ENCODE measurements at places on chromosomes 1 and 21. TPM values are rescaled to one million over a fixed set of nuclear protein-coding genes. Genes with fewer than 3 reads are reported as not detected.

DNA sequence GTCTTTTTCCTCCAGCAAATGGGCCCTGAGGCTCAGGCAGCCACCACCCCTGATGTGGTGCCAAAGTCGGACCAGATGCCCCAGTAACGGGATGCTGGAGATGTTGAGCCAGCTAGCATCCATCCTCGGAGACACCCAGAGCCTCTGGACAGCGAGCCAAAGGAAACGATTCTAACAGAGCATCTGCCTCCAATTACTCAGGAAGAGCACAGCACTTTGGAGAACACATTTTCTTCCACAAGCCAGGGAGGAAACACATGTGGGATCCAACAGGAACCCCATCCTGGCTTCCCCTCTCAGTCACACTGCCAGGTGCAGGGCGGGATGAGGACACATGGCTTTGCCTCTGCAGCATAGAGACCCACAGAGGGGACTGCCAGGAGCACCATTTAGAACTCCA, 44.9 kb downstream of the C1orf198 start:
- DNase-seq, result no peak

EFNA1 gene
- 4.1 TPM for total RNA-seq

GRCh38 chr1:145980457-145980994, 15.9 kb downstream of the TXNIP start:
- no peak for DNase-seq

DNA sequence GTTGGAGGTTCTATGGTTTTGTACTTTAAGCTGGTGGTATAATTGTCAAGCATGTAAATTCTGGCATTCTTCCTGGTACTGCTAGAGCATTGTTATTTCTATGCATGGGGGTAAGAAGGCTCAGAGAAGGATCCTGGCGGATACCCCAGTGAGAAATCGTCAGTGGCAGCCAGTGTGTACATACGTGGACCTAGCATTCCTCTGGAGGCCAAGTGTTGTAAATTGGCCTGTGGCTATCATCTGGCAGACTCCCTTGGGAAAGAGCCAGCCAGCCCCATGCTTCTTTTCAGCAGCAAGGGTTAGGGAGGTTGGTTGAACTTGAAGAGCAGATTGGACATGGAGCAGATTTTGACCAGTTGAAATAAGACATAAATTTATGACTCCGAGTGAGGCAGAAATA, 5.2 kb upstream of the AGO3 start:
- peak; percentile 81 for DNase-seq

GRCh38 chr1:178726545-178726944, 1.5 kb downstream of the RALGPS2 start:
- DNase-seq, result no peak

LCE2A gene
- total RNA-seq, result not detected

DNA sequence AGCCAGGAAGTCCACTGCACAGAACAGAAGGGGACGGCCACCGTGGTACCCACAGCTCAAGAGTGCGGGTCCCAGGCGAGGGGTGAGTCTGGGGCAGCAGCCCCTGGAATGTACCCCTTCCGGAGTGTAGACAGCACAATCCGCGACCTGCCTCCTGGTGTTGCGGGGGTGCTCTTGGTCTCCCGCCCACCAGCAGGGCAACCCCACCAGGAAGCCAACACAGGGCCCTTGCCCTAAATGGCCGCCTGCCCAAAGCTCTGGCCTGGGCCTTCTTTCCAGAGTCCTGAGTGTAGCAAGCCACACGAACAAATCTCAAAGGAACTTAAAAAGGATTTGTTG, 1.1 kb upstream of the SLC19A1 start:
- no peak for DNase-seq

CELA2A gene
- total RNA-seq, result not detected

- DNase-seq, result no peak
Observed at GRCh38 chr1:232542633-232543593, 87.0 kb downstream of the SIPA1L2 start.

OR2W3 gene
- 4.0 TPM for total RNA-seq

- DNase-seq, result peak; percentile 31
Observed at GRCh38 chr1:170470121-170470520, 61.8 kb upstream of the GORAB start.

DNA sequence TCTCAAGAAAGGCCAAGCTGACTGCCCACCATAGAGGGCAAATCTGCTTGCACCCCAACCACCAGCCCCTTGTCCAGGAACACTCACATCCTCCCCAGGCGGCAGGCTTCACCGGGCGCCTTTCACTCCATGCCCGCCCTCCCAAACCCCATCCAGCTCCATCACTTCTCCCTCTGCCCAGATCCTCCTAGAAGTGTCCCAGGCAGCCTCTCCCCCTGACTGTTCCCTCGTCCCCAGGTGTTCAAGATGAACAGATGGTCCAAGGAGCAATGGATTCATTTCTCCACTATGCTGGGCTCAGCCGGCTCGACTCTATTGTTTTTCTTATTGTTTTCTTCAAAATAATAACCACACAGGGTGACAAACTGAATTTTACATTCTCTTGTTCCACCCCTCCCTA, 22.1 kb downstream of the S100A6 start:
- DNase-seq, result no peak

IQGAP3 gene
- 20.7 TPM for total RNA-seq

GRCh38 chr1:10033359-10033845, 644 bp downstream of the UBE4B start:
- peak; percentile 9 for DNase-seq

EFNA3 gene
- total RNA-seq, result 0.64 TPM

FCGR3B gene
- total RNA-seq, result not detected

- DNase-seq, result no peak
Observed at GRCh38 chr1:115654125-115654524, 12.4 kb downstream of the VANGL1 start.

- no peak for DNase-seq
Observed at GRCh38 chr1:12506281-12507280, 111.4 kb downstream of the DHRS3 start.

GRCh38 chr21:38223893-38224540, 32.8 kb upstream of the KCNJ15 start:
- peak; percentile 38 for DNase-seq

RAP1GAP gene
- 0.22 TPM for total RNA-seq

- DNase-seq, result no peak
Observed at GRCh38 chr1:203120325-203121153, 7.0 kb upstream of the ADORA1 start.

GBP7 gene
- total RNA-seq, result not detected

ITLN2 gene
- not detected for total RNA-seq

RGS8 gene
- not detected for total RNA-seq

GRCh38 chr1:39936724-39937491, 18.0 kb upstream of the MFSD2A start:
- no peak for DNase-seq

AMY1B gene
- total RNA-seq, result not detected

- no peak for DNase-seq
Observed at GRCh38 chr1:114901814-114902213, 47.2 kb downstream of the SYCP1 start.

OLIG2 gene
- not detected for total RNA-seq

DNA sequence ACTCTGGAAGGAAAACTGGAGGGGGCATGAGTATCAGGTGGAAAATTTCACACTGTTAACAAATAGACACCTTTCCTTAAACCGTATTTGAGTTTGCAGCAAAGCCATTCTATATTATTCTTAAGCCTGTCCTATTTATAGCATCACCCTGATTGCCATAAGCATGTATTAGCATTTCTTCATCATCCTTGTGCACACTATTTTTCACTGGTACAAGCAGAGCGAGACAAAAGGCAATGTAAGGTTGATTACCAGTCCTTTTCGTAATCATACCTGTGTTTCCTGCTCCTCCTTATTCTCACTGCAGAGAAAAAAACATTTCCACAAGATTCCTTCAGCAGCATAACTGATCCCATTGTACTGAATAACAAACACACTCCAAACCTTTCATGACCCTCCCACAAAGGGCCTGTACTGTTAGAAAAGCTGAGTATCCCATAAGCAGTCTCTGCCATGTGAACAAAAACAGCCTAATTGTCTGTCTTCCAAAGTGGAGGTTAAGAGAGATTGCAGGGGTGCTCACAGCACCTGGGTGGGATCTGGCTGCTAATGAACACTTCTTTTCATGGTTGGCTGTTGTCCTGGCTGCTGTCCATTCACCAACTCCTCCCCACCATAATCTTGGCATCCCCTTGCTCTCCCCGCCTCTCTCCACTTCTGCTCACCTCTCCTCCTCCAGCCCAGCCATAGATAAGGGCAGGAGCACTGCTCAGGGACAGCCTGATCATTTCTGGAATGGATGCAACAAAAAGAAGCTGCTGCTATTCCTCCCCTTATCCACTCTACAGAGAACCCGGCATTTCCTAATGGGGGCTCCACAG, 30.4 kb downstream of the VTCN1 start:
- no peak for DNase-seq

DNA sequence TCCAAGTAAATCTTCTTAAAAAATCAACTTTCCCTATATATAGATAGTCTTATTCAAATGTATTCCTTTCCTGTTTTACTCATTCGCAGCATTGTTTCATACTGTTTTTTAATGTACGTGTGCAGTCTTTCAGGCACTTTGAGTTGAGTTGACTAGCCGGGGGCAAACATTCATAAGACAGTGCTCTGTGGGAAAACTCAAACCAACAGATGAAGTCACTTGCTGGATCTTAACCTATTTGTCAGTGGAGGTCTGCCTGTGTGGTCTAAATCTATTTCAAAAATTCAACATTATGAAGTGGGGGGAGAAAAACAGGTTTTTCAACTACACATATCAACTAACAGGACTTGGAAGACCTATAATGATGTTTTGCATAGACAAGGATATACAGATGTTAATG, 6.2 kb downstream of the HSD11B1 start:
- DNase-seq, result no peak

SPRR1A gene
- total RNA-seq, result not detected

DNA sequence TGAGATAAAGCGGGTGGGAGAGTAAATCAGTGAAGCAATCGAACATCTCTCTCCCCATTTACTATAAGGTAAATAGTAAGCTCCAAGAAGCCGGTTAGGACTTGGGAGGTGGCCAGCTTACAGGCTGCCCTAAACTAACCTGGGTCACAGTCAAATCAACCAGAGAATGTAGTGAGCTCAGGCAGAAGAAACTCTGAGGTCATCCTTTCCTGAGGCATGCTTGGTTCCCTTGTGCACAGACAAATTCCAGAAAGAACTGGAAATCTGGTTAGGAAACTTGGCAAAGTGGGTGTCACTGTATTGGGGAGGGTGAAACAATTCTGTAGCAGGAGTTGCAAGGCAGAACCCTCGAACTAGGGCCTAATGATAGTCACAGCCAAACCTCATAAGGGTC, 72.5 kb downstream of the NTMT2 start:
- DNase-seq, result no peak

DNA sequence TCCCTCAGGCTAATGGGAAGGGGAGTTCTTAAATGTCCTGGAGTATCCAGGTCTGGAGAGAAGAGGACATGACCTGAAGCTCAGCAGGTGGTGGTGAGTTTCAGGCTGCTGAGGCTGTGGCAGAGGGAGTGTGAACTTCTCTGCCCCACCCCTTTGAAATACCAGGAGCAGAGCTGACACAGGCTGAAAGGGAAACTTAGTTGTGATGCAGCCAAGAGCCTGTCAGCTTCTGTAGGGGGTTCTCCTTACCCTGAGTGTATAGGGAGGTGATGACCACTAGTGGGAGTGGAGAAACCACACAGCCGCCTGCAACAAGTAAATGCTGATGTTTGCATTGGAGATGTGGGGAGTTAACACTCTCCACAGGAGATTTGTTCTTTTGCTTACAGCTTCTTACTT, 152.3 kb downstream of the FCRL5 start:
- DNase-seq, result no peak

ZBTB8A gene
- 2.6 TPM for total RNA-seq
